NAMALWA (cell line): ENCODE measurements at places on chromosomes 5 and 9.

GRCh38 chr5:73367650-73368049 is 80.9 kb downstream of the FOXD1 start:
- no peak for DNase-seq

DNA sequence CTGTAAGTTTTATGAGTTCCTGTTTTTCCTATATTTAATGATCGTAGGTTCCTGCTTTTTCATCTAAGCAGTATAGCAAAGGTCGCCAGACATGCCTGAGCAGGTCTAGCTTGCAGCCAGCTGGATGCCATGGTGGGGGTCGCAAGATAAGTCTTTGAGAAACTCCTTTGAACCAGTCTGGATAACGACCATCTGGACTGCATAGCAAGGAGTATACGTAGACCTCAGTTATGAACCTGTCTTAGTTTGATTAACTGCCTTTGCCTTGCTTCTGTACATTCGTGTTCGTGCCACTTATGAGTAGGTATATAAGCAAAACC is 8.4 kb upstream of the SPATA31E1 start:
- no peak for DNase-seq

DNA sequence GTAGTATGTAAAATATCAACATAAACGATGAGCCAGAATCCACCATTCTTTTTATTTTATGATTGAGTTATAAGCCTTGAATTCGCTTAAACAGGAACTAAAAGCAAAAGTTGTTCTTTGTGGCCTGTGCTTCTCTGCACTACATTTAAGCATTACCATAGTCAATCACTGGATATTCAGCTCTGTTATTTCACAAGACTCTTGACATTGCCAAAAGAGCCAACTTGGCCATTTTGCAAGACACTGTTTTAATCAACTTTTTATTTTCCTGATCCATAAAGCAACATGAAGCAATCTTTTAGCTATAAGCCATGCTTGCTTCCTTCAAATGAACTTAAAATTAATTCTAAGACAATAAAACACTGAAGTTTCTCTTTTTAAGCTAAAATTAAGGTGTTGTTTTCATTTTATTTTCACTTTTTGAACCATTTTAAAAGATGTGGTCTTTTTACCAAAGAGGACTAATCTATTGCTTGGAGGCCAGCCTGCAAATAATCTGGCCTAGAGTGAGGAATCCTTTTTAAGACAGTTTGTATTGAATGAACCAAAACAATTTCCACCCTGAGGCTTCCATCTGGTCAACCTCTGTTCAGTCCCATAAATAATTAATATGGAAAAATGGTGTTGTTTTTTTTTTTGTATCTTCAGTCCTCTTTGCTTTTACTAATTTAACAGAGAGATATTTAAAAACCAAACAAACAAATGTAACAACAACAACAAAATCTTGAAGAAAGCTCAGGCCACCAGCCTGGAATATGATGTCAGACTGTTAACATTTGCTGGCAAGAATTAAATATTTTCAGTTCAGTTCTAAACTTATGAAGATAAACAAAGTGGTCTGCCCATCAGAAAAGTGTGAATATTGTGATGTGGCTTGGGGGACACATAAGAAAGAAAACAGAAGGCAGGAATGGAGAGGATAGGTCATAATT is 274.4 kb downstream of the MARCHF11 start:
- DNase-seq: no peak

- no peak for DNase-seq
Observed at GRCh38 chr9:2623288-2624050, 1.9 kb downstream of the VLDLR start.

DNA sequence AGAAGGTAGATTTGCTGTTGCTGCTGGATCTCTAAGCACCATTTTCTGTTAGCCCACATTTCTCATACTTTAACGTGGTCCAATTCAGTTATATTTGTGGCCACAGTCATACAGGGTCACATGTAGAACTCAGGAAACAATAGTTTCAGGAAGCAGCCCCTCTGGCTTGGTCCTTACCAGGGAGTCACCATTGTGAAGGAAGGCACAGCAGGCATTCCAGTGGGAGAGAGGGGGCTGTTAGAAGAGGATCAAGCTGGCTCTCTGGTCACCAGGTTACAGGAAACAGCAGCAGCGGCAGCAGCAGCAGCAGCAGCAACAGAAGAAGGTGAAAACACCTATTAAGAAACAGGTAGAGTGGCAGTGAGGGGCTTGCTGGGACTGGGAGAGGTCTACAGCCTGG is 14.5 kb downstream of the C9orf43 start:
- DNase-seq: no peak

GRCh38 chr9:18707489-18708205 is 233.7 kb downstream of the ADAMTSL1 start:
- DNase-seq: no peak

GRCh38 chr5:107195890-107196395 is 474.8 kb downstream of the EFNA5 start:
- DNase-seq: no peak

DNA sequence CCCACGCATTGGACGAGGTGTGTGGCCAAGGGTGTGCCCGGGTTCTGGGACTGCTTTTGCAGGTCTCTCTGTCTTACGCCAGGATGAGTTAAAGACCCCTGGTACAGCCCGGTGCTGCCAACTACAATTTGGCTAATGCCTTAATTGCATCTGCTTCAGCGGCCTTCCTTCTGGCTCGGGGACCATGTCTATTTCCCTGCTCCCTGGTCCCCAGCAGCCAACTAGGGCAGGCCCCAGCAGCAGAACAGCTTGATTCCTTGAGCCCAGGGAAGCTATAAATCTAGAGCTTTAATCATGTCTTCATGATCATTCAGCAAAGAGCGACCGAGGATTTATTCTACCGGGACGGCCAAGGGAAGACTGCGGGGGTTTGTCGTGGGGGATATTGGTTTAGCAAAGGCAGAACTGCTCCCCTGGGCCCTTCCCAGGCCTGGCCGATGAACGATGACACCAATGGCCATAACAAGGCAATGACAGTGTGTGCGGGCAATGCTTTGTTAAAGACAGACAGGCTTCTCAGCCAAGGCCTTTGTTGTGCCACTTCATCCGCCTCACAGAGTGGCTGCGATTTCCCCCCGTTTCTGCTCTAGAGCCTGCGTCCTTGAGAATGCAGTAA is 51.4 kb downstream of the CFAP77 start:
- DNase-seq: no peak

DNA sequence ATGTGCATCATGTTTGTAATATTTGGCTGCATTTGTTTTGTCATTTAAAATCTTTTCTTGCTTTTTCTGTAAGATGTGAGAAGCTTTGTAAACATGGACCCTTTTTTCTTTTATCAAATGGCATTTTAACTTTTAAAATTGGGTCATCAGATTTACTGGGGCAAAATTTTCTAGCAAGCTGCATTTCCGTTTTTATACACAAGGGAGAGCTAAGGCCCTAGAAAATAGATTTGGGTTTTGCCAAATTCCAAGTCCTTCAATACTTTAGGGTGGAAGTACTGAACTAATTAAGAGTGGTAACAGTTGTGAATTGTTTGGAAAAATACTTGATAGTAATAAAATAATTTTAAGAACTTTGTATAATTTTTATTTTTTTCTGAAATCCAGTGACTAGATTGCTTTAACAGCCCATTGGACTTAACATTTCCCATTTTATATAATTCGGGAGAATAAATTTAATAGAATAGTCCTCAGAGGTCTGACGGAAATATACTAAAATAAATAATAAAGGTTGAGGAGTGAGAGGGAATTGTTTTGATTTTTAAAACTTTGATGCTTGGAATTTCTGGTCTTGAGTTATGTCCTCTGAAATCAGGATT is 117.4 kb downstream of the SMARCA2 start:
- peak; percentile 53 for DNase-seq

DNA sequence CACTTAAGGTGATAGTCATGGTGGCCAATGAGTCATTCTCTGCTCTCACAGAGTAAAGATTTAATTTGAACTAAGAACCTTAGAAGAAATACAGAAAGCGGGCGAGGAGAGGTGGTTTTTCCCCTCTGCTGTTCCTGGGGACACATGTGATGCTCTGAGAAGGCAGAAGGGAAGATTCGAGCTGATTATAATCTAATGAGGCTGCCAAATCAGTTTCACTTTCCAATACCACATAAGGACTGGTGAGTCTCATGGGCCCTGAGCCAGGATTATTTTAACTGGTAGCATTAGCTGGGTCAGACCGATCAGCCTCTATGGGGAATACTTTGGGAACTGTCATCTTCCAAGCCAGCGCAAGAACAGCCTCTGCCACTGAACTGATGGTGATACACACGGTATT is 116.5 kb downstream of the SLC1A3 start:
- peak; percentile 61 for DNase-seq

- no peak for DNase-seq
Observed at GRCh38 chr5:160011471-160011870, 2.5 kb downstream of the TTC1 start.

DNA sequence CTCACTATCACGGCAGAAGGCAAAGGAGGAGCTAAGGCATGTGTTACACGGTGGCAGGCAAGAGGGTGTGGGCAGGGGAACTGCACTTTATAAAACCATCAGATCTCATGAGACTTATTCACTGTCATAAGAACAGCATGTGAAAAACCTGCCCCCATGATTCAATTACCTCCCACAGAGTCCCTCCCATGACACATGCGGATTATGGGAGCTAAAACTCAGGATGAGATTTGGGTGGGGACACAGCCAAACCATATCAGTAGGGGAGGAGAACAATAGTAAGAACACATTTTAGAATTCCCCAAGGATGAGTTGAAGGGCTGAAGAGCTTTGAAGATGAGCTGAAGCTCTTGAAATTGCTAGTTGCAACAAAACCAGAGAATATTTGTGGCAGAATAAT is 287.9 kb downstream of the SMARCA2 start:
- DNase-seq: no peak
